ENCODE measurements at places on chromosomes 16 and 17.

GRCh38 chr17:64707050-64707591 lies 45.0 kb upstream of the SMURF2 start:
- peak; percentile 81 for DNase-seq

DNA sequence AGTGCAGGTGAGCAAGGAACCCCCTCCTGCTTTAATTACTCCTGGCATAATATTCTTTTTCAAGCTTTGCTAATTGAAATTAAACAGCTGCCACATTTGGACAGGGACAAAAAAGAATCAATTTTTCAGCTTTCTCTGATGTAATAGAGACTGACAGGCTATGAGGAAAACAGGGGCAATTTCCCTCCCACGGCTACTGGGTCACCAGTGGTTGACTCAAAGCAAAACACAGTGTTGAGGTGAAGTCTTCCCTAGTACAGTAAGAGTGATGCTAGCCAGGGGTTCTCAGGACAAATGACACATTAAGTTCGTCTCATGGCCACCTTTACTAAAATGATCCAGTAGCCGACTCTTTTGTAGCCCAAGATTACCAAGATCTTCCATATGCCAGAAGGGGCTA lies 38.6 kb upstream of the PMFBP1 start:
- DNase-seq = no peak

- no peak for DNase-seq
These were observed 13.7 kb downstream of the CLCN7 start for GRCh38 chr16:1461146-1461545.

- DNase-seq = no peak
These were observed 423 bp upstream of the ASGR2 start for GRCh38 chr17:7114875-7115614.

GRCh38 chr17:64968652-64969501 lies 49.6 kb upstream of the LRRC37A3 start:
- DNase-seq = no peak

DNA sequence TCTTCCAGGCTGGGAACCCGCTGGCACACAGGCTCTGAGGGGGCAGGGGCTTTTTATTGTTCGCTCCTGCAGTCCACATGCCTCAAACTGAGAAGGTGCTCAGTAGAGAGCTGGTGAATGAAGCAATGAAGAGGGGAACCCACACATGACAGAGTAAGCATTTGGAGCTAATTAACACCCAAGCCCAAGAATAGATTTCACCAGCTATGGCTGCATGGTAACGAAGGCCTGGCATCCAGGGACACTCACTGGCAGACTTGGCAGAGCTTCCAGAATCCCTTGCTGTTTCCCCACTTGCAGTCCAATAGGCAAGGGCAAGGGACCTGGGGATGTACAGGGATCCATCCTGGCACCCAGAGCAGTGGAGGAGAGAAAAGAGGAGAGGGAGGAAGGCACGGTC lies 12.2 kb downstream of the FLOT2 start:
- no peak for DNase-seq

DNA sequence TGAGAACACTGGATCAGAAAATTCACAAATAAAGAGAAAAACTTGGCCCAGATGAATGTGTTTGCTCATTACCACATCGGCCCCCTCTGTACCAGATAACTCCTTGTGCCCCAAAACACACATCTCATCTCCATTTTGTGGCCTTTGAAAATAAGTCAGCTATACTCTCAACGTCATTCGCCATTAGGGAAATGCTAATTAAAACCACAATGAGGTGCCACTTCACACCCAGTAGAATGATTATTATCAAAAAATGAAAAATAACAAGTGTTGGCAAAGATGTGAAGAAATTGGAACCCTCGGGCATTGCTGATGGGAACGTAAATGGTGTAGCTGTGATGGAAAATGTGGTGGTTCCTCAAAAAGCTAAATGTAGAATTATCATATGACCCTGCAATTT lies 34.6 kb upstream of the AKTIP start:
- DNase-seq = no peak

DNA sequence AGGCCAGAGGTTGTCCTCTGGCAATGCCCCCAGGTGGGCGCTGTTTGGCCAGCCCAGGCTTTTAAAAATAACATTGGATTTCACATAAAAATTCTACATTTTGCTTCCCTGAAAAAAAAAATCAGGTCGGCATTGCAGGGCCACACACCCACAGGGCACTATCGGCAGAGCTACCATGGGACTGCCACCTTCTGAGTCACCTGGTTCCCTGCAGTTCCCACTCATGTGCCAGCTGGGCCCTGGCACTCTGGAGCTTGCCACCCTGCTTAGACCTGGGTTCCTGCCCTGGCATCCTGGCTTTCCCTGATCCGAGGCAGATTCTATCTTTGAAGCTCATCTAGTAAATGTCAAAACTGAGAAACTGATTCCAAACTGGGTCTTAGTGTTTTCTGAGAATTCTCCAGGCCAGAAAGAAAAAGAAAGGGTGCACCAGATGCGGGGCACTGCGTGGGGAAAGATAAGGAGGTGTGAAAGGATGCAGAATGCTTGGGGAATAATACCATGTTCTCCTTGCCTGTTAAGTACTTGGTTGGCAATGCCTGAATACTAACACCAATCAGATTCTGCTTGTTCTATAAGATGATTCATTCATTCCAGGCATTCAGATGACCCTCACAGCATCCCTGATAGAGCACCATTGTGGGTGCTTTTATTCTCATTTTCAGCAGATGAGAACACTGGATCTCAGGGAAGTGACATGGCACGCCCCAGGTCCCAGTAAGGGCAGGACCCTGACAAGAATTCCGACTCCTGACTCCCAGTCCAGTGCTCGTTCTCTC lies 51.8 kb downstream of the RAI1 start:
- no peak for DNase-seq

- DNase-seq = no peak
These were observed 48.9 kb downstream of the SLFN5 start for GRCh38 chr17:35291802-35292201.

DNA sequence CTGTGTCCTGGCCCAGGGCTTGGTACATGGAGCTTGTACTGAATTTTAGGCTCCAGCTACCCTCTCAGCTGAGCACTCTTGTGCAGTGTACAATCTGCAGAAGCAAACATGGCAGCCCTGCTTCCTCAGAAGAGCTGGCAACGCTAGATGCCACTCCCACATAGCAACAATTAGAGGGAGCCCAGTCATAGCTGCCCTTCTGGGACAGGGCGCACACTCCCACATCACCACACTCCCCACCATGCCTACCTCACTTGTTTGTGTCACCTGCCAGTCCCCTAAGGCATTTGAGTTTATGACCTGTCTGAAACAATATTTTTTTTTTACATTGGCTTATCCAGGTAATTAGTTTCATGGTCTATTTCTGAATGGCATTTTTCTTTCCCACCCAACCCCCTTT lies 72.3 kb downstream of the C17orf67 start:
- no peak for DNase-seq

GRCh38 chr17:80132906-80133625 lies 13.9 kb downstream of the EIF4A3 start:
- DNase-seq = no peak

DNA sequence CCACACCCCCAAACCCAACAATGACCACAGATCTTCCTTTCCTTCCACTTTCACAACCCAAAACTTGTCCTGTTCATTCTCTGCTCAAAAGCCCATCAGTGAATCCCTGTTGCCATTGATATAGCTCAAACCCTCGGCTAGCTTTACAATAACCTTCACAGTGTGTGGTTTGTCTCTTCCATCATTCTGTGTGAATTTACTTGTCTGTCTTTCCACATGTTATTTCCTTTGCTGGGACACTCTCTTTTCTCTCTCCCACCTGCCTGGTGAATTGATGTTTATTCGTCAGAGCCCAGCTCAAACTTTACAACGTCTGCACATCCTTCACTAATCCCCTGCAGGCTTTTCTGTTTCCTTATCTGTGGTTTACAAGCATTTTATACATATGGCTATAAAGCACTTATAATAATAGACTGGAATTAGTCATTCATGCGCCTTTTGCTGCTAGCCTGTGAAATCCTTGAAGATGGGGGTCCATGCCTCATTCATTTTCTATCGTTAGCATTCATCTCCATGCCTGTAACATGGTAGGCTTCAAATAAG lies 114.4 kb downstream of the CDH13 start:
- DNase-seq = no peak

GRCh38 chr16:35598696-35599332 lies 2139.4 kb downstream of the TP53TG3F start:
- DNase-seq = no peak

GRCh38 chr17:72466199-72466598 lies 345.4 kb downstream of the SOX9 start:
- DNase-seq = no peak

DNA sequence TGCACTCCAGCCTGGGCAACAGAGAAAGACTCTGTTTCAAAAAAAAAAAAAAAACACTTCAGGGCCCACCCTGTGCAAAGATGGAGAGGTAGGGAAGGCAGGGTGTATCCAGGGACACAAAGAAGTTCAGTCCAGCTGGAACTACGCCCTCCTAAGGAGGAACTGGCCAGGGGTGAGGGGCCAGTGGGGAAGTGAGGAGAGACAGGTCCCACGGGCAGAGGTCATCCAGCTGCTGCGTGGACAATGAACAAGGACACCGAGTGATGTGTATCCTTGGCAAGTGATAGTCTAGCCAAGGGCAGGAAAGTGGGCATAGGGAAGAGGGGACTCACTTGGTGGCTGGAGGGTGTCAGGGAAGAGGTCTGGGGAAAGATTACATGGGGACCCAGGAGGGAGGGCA lies 9.4 kb upstream of the RIPOR1 start:
- DNase-seq = no peak

DNA sequence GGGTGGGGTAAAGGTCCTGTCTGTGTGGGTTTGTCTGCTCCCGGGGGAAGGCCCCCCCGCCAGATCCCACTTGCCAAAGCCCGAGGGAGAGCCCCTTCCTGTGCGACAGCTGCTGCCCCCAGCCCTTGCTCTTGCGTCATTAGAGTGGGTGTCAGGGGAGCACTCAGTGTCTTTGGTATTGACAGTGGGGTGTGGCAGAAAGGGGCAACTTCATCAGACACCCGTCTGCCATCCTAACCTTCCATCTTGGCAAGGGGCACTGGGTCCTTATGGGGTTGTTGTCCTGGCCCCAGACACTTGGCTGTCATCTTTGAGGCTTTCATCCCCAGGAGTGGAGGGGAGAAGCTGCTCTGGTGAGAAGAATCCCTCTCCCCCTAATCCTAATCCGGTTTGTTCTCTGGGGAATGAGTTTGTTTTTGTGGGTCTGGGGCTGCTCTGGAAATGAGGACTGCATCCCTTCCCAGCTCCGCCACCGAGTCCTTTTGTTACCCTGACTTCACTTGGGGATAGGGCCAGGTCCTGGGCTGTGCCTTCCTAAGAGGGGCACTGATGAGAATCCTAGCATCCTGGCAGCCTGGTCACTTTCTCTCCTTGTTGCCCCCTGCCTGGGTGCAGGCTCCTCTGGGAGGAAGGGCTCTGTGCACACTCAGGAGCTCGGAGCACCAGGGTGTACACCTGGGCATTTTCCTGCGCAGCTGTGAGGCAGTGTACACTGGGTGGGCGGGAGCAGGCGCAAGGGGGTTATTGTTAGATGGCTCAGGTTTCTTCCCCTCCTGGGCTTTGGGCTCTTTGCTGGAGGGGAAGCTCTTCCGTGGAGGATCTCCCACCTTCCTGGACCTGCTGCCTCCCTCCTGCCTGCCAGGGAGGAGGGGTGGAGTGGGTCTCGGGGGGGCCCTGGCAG lies 21.1 kb downstream of the GJD3 start:
- no peak for DNase-seq

DNA sequence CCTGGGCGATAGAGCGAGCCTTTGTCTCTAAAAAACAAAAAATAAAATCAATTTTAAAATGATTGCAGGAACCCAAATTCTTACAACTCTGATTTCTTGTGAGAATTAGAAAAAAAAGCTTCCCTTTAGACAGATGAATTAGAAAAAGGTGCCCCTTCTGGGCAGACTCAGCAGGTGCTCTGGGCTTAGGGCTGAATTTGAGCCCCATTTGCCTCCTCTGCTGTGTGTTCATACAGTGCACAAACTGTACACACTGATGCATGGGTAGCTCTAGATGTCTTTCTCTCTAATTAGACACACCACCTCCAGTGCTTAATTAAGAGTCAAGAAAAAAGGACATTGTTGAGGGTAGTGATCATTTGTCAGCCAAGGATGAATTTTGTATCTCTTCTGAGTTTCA lies 38.5 kb upstream of the NOL11 start:
- no peak for DNase-seq

DNA sequence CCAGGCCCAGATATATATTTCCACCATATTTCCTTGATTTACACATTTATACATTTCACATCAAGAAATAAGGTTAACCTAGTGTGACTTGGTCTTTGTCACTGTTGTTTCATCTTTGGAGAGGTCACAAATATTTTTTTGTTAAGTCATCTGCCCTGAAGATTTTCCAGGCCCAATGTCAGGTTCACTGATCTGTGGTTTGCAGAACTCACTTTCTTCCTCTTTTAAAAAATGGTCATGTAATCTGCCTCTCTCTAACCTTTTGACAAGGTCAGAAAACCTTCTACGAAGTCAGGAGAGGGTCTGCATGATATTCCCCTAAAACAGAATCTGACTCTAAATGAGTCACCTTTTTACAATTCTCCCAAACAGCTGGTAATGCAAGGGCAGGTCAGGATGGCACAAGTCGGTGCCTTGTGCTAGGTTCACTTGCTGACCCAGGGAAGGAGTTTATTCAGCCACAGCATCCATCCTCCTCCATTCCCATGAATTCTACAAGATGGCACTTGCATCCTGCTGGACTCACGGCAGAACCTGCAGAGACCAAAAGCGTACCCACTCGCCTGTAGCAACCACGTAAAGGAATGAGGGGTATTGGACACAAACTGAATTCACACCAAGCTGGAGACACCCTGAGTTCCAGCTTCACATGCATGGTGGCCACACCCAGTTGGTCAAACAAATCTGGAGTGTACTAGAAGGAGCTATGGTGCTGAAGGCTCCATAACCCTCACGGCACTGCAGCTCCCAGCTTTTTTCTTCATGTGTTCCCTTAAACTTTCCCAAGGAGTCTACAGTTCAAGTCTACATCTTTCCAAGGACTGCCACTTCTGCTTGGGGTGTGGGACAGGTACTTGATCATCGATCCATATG lies 1.6 kb upstream of the KIAA0513 start:
- DNase-seq = no peak

DNA sequence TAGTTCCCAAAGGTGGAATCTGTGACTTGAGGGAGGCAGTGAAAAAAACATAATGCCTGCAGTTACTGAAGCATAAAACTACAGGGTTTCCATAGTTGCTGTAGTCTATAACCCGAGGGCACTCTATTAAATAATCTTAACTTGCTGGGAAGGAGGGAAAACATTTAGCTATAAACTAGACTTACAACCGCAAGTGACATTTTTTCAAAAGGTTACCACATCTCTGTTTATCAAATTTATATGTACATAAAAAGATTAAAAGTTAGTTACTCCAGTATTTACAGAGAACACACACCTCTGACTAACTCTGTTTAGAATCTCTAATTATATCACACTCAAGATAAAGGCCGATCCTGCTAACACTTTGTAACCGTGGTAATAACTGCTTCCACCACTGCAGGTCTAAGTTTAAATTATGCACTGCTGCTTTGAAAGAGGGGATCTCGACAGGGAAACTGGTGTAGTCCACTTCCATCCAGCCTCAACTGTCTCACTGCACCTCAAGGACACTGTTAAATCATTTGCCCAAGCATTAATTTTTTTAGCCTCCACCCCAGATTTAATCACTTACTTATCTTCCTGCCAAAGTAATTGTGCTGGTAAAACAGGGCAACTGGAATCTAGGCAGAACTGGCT lies 14.6 kb downstream of the KCNJ16 start:
- no peak for DNase-seq

GRCh38 chr17:55326030-55326429 lies 61.3 kb downstream of the HLF start:
- no peak for DNase-seq

Data from tibial nerve (tissue), 4 donors.